DMS79 (cell line): ENCODE measurements at places on chromosomes 5 and 9.

DNA sequence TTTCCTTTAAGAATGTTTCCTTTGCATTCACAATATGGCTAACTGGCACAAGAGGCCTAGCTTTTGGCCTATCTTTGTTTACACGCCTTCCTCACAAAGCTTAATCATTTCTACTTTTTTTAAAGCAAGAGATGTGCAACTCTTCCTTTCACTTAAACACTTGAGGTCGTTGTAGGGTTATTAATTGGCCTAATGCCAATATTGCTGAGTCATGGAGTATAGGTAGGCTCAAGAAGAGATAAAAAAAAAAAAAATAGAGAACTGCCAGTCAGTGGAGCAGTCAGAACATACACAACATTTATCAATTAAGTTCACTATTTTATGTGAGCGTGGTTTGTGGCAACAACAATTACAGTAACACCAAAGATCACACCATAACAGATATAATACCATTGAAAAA lies 5.9 kb downstream of the FKBP15 start:
- peak; percentile 29 for DNase-seq

DNA sequence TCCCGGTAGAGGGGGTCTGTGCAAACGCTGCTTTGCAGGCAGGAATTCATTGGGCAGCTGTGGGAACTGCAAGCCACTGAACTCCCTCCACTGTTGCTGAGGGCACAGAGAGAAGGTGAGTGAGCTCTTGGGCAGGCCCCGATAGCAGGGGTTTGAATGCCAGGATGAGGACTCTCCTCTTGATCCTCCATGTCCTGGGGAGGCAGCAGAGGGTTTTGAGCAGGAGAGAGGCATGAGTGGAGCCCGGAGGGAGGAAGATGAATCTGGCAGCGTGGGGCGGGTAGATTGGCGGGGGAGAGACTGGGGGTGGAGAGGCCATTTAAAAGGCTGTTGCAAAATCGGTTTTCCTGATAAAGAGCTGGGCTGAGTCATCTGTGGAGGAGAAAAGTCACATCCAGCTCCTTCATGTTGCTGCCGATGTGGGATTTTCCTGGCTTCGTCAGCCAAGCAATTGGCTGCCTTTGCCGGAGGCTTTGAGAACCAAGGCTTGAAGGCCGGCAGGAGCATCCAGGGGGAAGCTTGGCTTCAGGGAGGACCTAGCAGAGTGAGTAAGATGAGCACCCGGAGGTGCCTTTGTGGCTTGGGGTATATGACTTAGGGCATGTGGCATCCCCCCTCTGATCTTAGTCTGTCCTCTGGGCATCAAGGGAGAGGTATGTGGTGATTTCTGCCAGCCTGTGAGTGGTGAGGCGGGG lies at the start of gene SYNPO:
SYNPO (plus strand) TSS at position 350 of the 695 bp plus-strand sequence. CDS start 7,616 bp downstream, outside the sequence.
- DNase-seq: no peak

- no peak for DNase-seq
These were observed 102.1 kb downstream of the C5orf15 start for GRCh38 chr5:133866160-133866902.

DNA sequence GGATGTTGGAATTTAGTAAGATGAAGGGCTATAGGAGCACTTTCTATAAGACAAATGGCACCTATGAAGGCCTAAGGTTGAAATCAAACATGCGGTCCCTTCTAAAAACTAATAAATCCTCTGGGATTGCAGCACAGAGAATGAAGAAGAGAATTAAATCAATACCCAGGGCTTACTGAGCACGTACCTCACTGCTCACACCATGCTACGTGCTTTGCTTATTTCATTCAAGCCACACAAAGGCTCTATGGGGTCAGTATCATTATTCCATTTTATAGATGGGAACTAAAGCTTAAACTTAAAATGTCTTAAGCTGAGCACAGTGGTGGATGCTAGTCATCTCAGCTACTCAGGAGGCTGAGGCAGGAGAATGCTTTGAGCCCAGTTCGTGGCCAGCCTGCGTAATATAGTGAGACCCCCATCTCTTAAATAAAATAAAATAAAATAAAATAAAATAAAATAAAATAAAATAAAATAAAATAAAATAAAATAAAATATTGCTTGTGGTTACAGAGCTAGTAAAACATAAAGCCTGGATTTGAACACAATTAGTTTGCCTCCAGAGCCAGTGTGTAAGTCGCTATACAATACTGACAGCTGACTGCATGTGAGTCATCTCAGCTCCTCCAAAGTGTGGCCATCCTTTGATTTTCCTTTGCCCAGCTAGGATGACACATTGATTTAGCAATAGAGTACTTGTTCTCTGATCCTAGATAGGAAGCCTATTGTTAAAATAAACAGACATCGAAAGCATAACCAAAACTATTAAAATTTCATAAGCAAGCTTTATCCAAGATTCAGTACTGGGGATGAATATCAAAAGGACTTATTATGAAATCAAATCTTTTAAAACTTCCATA lies 20.9 kb upstream of the DPYSL3 start:
- no peak for DNase-seq

- no peak for DNase-seq
These were observed 6.5 kb downstream of the SLC35A4 start for GRCh38 chr5:140571105-140571504.

DNA sequence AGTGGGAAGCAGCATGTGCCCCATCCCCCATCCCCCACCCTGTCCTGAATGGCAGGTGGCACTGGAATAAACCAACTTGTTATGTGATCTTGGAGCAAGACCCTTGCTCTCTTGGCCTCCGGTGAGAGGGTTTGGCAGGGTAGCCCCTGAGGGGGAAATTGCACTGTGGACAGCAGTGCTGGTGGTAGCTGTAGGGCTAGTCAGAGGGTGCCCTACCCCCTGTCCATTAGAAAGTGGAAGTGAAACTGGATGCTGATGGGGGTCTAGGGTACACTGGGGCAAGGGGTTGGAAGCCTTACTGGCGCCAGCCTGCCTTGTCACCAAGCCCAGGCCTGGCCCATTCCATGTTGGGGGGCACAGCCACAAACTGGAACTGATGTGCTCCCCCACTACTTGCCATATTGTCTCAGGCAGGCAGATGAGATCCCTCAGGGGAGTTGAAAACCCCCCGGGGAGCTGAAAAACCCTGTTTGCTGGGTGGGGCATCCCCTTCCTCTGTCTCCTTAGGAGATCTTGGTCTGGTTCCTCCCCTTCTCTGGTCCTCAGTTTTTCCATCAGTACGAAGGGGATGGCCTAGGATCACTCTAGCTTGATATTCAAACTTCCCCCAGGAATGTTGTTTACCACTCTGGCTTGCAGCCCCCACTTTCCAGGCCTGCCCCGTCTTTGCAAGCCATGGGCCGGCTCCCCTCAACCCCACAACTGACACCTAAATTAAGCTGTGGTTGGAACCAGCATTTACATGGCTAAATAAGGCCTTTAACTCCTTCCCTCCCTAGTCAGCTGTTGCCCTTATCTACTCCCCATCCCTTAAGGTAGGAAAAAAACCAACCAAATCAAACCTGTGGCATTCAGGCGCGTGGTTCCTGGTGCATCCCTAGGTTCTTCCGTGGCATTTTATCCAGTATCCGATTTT lies 14.4 kb upstream of the SYNPO start:
- DNase-seq: no peak

GRCh38 chr5:32309761-32310160 lies 3.0 kb downstream of the MTMR12 start:
- no peak for DNase-seq

- DNase-seq: no peak
These were observed 159.4 kb downstream of the MACROH2A1 start for GRCh38 chr5:135239453-135240282.

DNA sequence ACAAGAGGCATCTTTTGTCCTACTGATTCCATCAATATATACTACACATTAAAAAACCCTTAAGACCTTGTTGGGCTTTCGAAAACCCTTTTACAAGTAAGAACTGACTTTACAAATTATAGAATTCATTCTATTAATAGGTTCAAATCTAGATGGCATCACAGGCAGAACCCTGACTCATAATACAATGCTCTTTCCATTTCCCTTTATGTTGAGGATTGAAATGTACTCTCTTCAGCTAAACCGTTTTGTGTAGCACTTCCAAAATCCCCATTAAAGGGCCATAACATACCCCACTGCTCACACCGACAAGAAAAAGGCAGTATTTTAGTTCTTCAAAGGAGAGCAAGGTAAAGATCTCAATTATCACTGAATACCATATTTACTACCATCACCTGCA lies 11.2 kb downstream of the CSNK1A1 start:
- no peak for DNase-seq

GRCh38 chr5:128905568-128906110 lies 59.6 kb upstream of the SLC27A6 start:
- no peak for DNase-seq

DNA sequence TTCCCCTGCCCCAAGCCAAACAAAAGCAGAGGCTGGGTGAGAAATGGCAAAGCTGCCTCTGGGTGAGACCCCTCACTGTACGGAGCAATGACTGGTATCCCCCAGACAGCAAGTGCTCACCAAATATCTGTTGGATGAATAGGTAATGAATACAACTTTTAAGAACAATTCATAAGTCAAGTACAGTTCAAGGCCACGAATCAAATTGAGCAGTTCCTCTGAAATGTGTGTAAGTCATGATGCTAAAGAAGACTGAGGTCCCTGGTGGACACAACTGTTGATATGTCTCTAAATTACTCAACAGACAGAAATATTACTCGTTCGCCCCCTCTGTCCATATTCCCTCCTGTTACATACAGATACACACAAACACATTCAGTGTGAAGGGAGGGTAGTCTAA lies 160.7 kb downstream of the GLIS3 start:
- DNase-seq: no peak

DNA sequence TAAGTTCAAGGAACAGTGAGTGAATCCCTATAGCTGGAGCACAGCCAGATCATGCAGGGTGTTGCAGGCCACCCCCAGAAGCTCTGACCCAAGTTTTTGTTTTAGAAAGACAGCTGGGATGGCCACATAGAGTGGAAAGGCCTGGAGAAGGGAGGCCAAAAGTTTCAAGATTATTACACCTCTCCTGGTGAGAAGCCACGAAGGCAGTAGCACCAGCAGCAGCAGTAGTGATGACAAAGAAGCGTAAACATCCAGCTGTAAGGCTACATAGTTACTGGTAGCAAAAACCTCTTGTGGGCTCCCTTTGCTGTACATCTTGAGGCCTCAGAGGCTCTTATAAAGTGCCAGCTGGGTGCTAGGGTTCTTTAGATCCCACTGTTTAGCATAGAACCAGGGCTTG lies 11.8 kb downstream of the ADAMTSL1 start:
- no peak for DNase-seq

DNA sequence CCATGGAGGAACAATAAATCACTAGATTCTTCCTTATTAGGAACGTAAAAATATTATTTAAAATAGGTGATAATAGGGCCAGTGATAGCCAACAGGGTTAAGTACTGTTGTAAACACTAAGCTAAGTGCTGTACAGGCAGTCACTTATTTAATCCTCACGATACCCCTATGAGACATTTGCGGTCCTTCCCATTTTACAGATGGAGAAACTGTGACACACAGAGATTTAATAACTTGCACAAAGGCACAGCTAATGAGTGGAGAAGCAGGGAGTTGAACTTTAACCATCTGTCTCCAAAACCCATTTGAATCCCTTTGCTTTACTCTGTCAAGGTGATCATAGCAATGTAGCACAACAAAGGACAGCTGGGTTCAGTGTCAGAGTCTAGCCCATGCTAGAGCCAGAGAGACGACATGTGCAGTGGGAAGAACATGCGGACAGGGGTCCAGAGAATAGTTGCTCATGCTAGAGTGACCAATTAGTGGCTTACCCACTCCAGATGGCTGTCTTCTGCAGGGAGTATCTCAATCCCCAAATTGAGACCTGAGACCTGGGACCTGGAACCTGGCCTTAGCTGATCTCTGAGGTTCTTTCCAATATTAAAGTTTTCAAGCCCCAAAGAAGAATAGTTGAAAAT lies 28.9 kb downstream of the STXBP1 start:
- DNase-seq: no peak

GRCh38 chr5:31894141-31894540 lies 255.2 kb downstream of the PDZD2 start:
- DNase-seq: no peak

- no peak for DNase-seq
These were observed 46.6 kb downstream of the ARHGAP26 start for GRCh38 chr5:142816531-142817430.

DNA sequence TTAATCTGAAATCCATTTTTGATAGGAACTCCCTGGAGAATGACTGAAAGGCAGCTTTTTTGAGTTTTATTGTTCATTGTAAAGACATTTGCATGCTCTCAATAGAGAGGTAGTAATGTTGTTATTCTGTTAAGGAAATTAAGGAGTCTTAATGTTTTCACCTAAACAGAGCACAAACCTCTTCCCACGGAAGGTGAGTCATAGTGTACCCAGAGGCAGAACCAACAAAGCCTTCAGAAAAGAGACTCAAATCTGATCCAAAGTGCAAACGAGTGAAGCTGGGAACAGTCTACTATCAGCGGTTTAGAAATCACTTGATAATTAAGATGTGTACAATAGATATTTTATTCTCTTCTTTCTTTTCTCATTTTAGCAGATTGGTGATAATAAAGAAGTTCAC lies 470.5 kb downstream of the PLK2 start:
- DNase-seq: no peak

- DNase-seq: no peak
These were observed 7.1 kb downstream of the NEK6 start for GRCh38 chr9:124264823-124265233.

DNA sequence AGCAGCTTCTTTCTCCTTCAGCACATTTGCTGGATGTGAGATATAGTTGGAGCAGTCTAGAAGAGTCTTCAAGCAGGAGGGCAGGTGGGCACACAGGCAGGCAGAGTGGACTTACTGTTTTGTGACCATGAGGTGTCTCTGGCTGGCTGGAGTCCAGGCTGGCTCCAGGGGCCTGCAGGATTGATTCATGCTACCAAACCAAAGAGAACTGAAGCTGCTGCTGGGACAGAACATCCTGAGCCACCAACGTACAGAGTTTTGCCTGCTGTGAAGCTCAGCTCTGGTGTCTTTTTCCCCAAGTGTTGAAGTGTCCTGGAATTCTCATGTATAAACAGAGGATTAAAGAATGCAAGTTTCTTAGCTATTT lies 45.7 kb downstream of the CYSTM1 start:
- DNase-seq: no peak

DNA sequence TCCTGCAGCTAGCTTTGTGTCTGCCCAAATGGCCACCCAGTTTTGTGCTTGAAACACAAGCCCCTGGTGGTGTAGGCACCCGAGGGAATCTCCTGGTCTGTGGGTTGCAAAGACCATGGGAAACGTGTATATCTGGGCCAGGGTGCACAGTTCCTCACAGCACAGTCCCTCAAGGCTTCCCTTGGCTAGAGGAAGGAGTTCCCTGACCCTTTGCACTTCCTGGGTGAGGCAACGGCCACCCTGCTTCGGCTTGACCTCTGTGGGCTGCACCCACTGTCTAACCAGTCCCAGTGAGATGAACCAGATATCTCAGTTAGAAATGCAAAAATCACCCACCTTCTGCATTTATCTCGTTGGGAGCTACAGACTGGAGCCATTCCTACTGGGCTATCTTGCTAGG lies 865.0 kb upstream of the ACO1 start:
- DNase-seq: no peak

- DNase-seq: no peak
These were observed 102.3 kb upstream of the GRIN3A start for GRCh38 chr9:101840694-101841188.
